ENCODE measurements at places on chromosomes 2 and 18.

DNA sequence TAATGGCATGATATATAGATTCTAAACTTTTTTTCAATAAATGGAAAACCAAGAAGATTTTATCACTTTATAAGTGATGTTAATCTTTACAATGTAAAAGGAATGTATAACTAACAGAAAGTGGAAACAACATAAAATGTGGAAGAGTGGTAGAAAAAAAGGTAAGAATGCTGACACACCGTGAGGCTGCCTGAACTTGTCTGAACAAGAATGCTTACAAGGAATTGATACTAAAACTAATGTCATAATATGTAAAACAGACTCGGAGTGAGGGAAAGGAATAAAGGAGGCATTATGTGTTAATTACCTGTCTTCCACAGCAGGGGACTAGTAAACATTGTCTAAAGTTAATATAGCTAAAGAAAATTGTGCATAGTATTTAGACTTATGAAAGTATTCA lies 958.8 kb upstream of the TMEFF2 start:
- no peak for ATAC-seq

DNA sequence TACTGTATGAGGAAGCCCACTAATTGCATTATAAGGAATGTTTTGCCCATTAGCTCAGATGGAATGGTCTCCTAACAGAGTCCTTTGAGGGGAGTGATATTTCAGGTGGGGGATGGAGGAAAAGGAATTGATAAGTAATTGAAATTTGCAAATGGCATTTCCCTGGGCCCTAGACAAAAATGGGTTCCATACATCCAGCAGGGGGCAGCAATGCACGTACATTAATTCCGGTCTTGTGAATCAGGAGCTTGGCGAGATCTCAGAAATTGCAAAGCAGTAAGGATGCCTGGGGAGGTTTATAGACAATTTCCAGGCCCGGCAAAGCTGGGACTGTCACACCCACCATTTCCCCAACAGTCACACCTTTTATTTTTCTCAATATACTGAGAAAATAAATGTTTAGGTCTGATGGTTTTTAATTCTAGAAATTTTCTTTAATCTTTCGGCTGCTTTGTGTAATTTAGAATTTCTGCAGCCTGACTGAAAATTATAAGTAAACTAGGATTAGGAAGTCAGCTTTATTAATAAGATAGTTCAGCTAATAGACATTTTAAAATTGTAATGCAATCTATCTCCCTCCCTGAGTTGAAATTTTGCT lies 122.8 kb downstream of the LYPD1 start:
- peak; percentile 78 for ATAC-seq

GRCh38 chr2:30915486-30915885 lies 108.2 kb upstream of the CAPN13 start:
- ATAC-seq = peak; percentile 40

DNA sequence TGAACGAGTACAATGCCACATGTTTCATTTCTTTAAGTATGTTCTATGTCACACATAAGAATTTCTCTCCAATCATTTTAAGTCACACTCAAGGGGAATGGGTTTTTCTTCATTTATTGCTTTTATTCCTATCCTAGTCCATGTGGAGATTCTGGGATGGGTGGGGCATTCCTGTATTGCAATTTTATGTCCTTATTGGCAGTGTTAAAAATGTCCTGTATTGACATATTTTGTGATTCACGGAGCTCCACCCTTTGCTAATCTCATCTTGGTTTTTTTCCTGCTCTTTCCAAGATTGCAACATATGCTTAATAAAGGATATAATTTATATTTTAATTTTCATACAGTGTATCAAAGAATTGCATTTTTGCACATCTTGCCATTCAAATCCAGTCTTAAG lies 3.4 kb upstream of the TNFAIP6 start:
- ATAC-seq = no peak

- ATAC-seq = no peak
These were observed 78.0 kb downstream of the MARCHF4 start for GRCh38 chr2:216294305-216294704.

DNA sequence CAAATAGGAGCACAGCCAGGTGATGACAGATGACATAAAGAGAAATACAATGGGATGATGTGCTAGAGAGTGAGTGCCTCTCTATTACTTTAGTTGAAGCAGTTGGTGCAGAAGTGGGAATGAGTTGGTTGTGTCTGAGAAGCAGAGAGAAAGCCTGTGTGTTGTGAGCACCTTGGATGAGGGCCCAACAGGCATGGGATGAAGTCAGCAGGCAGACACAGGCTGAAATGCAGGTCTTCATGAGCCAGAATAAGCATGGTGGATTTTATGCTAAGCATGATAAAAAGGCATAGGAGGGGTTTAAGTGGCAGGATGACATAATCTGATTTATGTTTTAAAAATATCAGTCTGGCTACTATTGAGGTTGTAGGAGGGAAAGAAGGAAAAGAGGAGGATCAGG lies 71.5 kb downstream of the KLHL14 start:
- no peak for ATAC-seq

DNA sequence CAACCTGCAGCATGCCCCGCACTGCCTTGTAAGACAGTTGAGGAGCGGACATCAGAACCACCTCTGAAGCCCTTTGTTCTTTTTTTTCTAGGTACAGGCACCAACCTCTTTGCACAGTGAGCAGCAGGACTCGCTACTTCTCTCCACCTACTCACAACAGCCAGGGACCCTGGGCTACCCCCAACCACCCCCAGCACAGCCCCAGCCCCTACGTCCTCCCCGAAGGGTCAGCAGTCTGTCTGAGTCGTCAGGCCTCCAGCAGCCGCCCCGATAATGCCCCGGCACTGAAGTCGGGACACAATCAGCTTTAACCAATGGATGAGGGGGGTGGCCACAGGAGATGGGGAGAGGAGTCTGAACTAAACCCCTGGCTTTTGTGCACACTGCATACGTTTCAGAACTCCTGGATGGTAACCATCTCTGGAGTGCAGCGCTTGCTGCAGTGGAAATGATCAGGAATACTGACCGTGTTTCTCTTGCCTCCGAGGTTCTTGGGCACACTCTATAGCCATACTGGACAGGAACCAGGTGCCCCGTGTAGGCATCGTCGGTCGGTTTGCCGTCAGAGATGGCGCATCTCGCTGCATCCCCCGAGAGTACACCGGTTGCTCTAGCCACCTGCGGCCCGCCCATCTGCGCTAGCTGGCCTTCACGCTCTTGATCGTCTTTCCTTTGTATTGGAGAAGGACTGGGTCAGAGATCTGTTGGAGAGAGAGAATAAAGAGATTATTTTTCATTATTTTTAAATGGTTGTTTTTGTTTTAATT lies 6.6 kb upstream of the RPL31 start:
- ATAC-seq = no peak

GRCh38 chr2:186605041-186605440 lies 15.2 kb downstream of the ITGAV start:
- no peak for ATAC-seq

DNA sequence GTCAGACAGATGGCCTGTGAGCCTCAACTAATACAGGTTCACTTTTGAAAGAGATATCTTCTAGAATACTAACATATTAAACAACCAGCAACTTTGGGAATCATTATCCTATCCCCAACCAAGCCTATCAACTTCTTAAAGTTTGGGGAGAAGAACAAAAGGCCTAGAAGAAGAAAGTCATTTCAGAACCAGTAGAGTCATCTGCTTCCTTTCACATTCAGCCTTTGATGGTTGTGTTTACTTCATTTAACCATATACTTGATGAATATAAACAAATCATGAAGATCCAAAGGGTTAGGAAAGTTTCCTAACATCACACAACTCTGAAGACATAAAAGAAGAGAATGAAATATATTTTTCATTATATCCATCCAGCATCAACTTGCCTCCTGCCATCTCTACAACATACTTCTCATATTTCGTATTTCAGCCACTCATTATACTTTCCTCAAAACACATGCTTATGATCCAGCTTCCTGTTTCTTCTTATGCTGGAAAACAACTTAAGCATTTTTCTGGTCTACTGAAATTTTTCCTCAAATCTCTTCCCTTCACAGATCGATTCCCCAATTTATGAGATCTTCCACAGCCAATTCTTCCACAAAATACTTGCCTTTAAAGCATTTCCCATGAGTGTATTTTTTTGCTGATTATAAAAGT lies 114.3 kb downstream of the CACNB4 start:
- ATAC-seq = no peak

DNA sequence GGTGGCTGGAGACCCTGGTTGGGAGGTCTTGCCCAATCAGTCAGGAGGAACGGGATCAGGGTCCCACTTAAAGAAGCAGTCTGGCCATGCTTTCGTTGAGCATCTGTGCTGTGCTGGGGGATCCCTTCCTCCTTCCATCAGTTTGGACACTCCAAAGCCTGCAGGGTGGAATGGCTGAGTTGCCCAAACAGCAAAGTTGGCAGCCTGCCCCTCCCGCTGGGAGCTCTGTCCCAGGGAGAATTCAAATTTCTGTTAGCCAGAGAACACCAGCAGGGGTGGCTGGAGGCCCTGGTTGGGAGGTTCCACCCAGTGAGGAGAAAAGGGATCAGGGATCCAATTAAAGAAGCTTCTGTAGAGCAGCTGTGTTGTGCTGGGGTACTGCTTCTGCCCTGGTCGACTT lies 96.9 kb upstream of the CTAGE1 start:
- ATAC-seq = no peak

DNA sequence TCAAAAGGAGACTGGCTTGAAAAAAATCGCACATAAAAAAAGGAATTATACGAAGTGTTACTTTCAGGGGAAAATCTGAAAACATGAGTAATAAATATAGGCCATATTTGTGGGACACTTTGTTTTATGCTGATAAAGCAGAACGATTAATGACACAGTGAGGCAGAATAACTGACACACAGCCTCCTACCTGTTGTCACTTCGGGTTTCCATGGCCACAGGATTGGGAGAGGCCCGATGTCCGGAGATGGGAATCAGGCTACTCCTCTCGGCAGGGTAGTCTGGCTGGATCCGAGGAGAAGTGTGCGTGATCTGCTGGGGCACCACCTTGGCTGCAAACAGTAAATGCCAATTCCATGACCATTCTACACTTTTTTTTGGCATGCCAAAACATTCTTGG lies 31.7 kb downstream of the SAP130 start:
- ATAC-seq = no peak

DNA sequence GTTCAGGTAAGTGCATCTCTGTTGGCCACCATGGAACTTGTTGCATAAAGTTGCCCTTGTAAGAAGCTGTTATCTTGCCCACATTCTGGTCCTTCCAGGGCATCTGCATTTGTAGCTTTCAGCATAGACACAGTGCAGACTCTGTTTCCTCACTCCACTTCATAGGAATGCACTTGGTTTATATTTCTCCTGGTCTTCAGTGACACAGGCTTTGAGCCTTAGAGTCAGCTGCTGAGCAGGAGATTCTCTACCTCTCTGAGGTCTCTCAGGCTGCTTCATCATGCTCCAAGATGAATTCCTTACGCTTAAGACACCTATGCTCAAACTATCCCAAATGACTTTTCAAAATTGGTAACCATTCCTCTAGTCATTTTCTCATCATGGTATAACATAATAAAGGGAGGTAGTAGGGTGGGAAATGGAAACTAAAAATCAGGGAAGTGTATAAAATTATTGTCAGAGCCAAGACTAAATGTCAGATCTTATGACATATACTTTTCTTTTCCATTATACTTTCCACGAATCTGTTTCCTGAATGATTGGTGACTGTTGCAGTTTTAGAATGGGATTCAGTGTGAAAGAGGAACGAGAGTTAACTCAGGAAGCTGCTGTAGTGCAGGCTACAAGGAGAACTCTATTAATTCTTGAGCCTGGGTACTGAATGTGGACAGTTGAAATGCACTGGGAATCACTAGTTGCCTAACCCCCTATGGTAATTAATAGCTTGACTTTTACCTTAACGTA lies 72.0 kb downstream of the GALNT1 start:
- ATAC-seq = no peak

DNA sequence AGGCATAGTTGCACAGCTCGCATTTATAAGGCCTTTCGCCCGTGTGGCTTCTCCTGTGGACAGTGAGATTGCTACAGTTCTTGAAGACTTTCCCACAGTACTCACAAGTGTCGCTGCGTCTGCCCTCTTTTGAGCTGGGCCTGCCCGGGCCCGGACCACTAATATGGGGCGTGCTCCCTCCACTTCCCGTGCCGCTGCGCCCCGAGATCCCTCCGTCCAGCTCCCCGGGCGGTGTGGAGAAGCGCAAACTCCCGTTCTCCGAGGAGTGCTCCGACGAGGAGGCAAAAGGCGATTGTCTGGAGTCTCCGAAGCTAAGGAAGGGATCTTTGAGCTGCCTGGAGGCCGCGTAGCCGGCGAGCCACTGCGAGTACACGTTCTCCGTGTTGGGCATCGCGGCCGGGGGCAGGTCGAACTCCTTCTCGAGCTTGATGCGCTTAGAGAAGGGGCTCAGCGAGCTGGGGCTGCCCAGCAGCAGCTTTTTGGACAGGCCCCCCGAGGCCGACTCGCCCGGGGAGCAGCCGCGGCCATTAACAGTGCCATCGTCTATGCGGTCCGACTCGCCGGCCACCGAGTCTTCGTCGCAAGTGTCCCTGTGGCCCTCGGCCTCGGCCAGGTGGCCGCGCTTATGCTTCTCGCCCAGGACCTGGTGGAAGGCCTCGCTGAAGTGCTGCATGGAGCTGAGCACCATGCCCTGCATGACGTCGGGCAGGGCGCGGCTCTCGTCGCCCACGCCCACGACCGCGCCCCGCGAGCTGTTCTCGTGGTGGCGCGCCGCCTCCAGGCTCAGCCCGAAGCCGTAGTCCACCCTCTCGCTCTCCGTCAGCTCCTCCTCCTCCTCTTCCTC lies 92.7 kb downstream of the BCL11A start:
- ATAC-seq = no peak

GRCh38 chr18:64966667-64967066 lies 784.1 kb upstream of the CDH7 start:
- peak; percentile 93 for ATAC-seq

DNA sequence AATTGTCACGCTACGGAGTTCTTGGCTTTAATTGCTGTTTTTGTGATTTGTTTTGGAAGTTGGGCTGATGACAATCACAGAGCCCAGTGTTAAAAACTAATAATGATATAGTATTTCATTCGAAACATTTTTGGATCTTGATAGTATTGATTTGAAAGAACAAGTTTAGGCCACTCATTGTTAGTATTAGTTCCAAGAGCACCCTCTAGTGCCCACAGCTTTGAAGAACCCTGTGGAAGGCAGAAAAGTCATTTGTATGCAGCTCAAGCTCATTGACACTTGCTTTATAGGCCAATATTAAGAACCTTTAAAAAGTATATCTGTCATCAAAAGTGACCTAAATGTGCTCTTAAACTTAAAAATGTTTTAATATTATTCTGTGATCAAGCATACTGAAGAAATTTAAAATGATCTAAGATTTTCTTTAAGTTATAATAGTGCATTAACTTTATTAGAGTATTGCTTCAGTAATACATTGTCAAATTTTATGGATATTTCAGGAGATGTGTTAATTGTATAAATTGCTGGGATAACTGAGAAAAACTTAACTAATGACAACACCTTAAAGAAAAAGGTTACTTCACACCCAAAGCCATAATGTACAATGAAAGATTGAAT lies 191.0 kb downstream of the GRB14 start:
- ATAC-seq = peak; percentile 88

- ATAC-seq = no peak
These were observed 76.9 kb downstream of the MBP start for GRCh38 chr18:77055429-77056300.

DNA sequence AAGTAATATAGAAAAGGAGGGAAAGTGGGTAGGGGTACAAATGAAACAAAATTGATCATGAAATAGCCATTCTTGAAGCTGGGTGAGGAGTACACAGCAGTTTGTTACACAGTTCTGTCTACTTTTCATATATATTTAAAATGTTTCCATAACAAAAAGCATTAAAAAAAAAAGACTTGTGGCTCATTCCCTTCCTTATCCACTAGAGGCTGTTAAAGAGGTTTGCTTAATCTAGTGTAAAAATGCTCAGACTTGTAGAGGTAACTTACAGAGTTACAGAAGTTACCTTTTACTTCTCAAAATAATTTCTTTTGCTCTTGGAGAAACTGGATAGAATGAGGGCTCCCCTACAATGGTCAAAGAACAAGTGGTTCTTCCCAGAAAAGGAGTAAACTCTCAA lies 8.1 kb upstream of the WIPF1 start:
- peak; percentile 69 for ATAC-seq
